Stimulated activated CD4-positive, alpha-beta T cell treated with anti-CD3 and anti-CD28 coated beads, Interleukin-1b, Interleukin-23, amount 100 ng/mL, for 24 hours (primary cell): ENCODE measurements at places on chromosomes 4 and X.

DNA sequence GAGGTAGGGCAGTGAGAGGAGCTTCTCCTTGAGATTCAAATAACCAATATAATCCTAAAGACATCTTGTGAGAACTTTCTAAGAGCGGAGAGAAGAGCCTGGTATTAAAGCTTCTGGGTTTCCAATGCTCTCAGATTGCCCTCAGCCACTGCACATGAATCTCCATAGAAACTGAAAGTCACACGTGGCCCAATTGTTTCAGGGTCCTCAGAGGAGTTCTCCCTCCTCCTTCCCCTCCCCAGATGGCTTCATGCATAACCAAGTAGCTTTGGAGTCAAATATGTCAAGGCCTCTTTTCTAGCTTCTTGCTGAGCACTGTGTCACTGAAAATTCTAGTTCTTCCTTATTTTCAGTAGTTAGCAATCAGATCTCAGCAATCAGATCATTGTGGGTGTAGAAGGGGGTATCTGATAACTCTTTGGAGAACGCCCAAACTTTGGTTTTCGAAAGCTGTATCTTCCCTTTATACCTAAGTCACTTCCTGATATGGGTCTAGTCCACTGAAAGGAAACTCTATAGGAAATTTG is 2.2 kb downstream of the BTK start:
- DNase-seq, result no peak

DNA sequence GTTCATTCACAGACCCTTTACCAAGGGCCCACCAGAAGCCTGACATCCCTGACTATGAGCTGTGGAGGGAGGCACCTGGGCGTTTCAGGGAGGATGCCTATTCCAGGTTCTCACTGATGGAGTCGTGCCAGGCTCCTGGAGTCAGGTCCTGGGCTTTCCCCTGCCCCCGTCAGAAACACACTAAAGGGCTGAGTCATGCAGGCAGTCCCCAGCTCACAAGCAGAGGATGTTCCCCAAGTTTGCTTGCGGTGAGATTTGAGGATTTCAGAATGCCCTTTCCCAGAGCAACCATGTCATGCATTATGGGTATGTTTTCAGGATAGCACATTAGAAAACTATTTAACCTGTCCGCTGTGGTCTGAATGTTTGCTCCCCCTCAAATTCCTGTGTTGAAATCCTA is 45.2 kb downstream of the FHDC1 start:
- DNase-seq, result no peak

GRCh38 chrX:20015422-20015821 is 24.6 kb upstream of the BCLAF3 start:
- no peak for DNase-seq

DNA sequence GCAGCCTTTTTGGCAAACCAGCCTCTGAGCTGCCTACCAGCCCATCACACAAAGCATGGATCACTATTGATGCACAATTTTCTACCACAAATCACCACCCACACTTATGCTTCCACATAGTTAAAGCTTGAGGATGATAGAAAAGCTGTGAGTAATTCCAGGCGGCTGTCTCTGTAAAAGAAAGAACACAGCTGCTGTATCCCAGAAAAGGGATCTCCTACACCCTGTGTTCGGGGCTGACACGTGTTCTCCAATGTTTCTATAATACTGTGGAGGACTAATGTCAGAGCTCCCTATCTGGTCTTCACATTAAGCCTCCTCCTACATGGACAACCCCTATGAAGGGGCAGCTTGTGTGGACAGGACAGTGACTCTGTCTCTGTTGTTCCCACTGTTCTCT is 12.5 kb upstream of the BRS3 start:
- no peak for DNase-seq

DNA sequence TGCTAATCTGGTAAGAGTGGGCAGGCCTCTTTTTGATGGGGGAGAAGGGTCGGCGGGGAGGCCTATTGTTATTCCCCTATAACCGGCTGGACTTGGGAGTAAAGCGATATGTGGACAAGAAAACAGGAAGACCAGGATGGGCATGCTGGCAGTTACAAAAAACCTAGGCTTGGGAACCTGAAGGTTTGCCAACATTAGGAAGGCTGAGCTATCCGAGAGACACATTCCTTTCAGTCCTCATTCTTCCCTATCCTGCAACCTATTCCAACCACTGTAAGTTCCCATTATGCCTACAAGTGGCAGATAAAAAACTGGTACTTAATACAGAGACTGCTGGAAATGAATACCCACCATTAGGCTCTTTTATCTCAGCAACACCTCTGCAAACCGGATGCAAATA is 32.4 kb upstream of the CT47C1 start:
- no peak for DNase-seq

DNA sequence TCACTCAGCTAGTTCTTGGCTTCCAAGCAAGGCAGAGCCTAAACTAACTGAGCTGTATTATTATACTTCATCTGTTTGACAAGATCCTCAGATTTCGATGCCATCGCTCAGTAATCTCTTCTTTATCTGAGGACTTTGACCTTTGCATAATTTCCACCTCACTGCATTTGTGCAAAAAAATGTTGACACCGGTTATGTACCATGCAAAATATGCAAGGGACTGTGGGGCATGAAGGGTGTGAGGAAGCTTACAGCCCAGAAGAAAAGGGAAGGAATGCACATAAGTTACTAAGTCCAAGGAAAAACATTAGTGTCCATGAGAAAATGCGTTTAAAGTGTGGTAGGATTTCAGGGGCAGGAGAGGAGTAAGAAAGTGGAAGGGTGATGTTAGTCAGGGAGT is 295.4 kb downstream of the PACRGL start:
- DNase-seq, result no peak

- no peak for DNase-seq
Measured at GRCh38 chr4:125313497-125313896, 1.3 kb upstream of the FAT4 start.

GRCh38 chr4:2101346-2102044 is 42.4 kb downstream of the NAT8L start:
- no peak for DNase-seq

DNA sequence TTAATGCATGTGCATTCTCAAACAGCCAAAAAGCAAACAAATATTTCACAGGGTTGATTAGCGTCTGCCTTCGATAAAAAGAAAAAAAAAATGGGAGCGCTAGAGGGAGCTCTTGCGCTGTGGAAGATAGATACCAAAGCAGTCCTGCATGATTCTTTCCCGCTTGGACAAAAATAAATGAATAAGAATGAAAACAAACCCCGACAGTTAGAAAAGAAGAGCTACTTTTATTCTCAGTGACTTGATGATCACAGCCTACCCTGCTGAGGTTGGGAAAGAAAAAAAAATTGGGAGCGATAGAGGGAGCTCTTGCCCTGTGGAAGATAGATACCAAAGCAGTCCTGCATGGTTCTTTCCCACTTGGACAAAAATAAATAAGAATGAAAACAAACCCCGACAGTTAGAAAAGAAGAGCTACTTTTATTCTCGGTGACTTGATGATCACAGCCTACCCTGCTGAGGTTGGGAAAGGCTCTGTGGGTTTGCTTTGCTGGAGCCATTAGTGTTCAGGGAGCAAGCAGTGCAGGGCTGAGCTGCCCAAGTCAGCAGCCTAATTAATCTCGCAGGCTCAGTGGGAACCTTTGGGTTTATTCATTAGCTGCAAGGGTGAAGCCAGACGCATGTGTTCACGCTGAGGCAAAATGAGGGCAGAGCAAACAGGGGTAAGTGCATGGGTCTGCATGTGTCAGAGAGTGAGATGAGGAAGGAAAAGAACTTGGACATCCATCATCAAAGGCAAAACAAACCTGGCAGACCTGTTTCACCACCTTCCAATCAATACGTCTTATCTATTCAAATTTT is 249.3 kb upstream of the PRKX start:
- no peak for DNase-seq

DNA sequence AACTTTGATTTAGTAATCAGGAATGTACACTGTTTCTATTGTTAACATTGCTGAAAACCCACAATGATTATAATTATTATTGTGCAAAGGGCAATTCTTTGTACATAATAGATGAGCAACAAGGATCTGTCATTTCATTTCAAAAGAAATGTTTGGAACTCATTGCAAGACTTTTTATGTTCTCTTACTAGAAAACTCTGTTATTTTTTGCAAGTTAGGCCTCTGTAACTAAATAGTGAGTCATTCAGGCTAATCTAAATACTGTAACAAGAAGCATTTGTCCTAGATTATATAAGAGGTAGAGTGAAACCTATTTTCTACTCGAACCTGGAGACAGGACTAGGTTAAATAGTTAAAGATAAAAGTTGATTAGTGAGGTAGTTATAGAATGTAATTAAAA is 93.2 kb upstream of the FAM47B start:
- no peak for DNase-seq

DNA sequence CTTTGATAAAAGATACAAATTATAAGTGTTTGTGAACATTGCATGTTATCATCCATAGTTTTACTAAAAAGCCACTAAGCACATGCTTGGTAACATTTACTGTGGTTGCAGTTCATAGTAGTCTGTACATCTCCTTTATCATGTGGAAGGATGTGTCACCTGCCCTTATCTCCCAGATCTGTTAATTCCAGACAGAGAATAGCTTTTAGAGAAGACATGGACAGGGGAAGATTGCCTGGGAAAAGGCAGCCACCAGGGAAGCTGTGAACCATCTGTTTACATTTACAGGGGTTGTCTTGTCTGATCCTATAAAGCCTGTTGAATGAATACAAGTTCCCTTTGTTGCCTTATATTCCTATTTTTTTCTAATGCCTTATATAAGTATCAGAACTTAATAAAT is 396.0 kb downstream of the FAT4 start:
- DNase-seq, result no peak

GRCh38 chr4:25892796-25893195 is 21.2 kb upstream of the SMIM20 start:
- DNase-seq, result no peak

GRCh38 chrX:104795804-104796203 is 229.8 kb downstream of the IL1RAPL2 start:
- no peak for DNase-seq

GRCh38 chr4:151887031-151887815 is 126.4 kb upstream of the GATB start:
- no peak for DNase-seq

DNA sequence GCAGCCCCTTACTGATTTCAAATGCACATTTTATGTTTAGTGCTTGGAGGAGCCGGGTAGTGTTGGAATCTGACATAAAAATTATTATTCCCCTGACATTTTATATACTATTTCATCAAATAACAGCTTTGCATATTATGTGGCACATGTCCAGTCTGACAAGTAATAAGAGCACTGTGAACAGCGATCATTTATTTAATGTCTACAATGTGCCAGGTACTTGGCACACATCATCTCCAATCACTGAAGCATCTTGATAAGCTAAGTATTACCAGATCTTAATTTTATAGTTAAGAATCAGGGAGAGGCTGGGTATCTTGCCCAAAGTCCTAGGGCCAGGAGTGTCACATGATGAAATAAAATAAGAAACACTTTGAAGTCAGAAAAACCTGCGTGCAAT is 197.2 kb downstream of the NR3C2 start:
- DNase-seq, result no peak

DNA sequence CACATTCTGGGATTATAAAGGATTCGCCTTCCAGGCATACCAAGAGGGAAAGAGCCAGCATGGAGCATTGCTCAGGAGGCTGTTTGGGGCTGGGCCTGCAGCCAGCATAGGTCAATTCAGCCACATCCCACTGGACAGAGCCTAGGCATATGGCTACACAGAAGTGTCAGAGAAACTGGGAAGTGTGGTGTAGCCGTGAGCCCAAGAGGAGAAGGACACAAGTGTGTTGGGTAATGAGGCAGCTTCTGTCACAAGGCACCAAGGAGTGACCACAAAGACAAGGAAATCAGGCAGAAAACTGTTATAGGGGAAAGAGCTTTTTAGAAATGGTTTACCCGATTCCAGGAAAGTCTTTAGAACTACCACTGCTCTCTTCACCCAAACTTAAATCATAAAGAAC is 178.6 kb upstream of the TBL1X start:
- no peak for DNase-seq

DNA sequence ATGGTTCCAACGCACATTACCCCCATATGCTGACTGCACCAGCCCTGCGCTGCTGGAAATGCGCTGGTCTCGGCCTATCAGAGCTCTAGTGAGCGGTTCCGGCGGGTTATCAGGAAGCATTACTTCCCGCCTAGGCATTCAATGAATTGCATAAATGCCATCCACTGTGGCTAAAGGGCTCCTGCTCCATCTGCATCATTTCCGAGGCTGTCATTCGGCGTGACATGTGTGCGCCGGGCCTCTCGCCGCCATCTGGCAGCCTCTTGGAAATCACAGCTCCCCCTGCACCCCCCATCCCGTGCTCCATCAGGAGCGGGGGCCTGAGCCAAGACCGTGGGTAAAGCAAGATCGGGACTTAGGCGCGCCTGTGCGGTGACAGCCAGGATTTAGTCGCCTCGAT is 64.4 kb downstream of the SEPSECS start:
- no peak for DNase-seq

DNA sequence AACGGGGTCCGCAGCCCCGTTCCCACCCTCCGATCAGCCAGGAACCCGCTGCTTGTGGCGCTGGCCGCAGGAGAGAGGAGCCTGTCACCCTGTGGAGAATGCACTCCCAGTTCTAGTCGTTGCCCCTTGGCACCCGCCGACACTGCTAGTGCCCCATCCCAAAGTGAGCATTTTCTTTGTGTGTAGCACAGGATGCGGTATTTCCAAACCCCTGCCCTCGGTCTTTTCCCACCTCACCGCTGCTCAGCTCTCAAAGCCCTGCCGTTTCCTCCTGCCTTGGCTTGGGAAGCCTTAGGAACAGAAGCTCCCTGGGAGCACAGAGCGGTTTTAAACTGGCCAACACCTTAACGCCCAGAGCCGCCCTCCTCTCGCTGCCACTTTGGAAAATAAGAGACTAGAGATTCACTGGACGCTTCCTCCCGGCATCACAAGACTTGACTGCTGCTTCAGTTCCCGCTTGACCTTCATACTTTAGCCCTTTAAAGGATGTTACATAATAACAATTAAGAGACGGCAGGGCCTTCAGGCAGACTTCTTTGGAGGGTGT is 772 bp downstream of the CYP4V2 start:
- DNase-seq, result no peak

- no peak for DNase-seq
Measured at GRCh38 chrX:130628516-130628915, 226.7 kb downstream of the RBMX2 start.
